NCI-H82 (cell line): ENCODE measurements at places on chromosomes 4 and X.

DNA sequence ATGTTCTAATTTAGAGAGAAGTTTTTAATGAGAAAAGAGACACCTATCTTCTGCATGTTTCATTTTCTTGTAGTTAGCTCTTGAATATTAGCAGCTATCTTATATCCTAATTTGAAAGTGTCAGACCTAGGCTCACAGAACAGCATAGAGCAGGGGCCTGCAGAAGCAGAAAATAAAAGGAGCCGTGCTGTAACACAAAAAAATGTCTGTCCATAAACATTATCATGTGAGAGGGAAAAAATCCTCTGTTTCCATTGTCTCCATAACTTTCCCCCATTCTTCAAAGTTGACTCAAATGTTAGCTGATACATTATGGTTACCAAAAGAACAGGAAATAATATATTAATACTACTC is 329.2 kb upstream of the EPHA5 start:
- no peak for DNase-seq

DNA sequence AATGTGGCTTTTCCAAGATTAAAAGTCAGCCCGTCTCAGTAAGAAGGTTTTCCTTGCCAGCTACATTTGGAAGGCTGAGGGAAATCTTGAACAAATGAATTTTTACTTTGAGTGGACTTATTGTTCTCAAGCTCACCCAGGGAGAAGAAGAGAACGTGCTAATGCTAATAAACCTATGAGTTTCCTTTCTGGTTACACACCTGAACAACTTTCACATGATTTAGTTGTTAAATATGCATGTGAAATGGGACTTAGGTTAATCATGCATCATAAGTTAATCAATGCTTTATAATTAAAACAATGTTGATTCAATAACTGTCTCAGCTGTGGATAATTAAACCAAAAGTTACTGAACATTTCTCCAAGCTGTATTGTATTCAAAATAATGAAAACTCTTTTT is 33.9 kb downstream of the DIPK2B start:
- no peak for DNase-seq

GRCh38 chr4:100738196-100739165 is 220.7 kb upstream of the EMCN start:
- DNase-seq: peak; percentile 2

DNA sequence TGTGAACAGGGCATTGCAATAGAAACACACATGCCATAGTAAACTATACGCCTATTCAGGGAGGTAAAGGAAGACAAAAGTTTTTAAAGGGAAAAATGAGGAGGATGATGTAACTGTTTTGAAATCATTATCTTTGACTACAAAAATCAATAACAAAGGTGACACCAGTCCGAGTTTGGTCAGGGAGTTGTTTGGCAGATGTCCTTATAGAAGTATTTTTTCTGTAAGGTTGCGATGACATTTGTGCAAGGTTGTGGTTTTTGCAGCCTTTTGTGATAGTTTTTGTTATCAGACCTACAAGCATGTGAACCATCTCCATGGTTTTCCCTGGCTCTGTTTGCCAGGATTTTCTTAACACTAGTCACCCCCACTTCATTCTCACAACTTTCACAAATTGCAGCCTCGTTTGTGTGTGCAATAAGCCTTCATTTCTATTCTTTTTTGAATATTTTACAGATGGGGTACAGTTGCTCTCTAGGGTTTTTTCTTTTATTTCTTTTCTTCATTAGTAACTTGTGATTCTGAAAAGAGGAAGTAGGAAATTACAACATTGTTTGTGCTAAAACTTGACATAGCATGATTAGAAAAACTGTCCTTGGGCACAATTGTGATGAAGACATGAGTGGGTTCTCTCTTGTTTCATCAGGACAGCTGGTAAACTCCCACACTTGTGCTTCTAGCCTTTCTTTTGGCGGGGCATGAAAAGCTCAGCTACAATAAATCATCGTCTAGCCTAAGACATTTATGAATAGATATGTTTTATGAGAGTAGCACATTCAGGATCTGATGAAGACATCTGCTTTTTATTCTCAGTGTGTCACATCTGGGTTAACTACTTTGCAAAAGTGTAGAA is 60.2 kb upstream of the PNPLA4 start:
- no peak for DNase-seq

DNA sequence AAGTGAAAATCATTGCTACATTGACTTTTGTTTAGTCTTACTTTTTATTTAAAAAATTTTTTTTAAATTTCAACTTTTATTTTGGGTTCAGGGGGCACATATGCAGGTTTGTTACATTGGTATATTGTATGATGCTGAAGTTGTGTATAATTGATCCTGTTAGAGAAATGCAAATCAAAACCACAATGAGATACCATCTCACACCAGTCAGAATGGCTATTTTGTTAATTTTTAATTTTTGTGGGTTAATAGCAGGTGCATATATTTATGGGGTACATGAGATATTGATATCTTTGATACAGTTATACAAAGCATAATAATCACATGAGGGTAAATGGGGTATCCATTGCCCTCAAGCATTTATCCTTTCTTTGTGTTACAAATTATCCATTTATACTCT is 34.1 kb downstream of the RBMX2 start:
- no peak for DNase-seq

GRCh38 chr4:92270908-92271307 is 32.9 kb upstream of the GRID2 start:
- peak; percentile 17 for DNase-seq

DNA sequence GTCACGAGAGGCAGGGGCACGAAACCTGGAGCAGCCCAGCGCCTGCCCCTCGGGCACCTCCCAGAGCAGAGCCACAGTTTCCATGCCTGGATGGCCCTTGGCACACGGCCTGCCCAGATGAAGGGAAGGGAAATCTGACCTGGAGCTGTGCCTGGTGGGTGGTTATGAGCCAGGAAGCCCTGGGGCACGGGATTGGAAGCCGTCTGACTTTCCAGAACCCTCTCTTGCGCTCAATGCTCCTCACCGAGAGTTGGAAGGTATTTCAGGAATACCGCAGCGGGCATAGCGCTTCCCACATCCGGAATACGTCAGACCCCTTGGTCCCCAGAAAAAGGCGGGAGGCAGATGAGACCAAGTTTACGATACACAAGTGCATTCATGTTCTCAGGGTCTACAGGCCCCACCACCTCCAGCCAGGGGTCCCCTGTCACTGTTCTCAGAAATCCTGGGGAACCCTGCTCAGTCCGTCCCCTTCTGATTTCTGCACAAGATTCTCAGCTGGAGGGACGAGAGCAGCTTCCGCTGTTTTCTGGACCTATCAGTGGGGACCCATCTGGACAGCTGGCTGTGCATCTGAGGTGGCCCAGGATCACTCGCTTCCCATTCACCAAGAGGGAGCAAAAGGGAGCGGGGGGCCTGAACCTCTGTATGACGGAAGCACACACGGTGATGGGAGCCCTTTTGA is 172.9 kb downstream of the AFAP1 start:
- no peak for DNase-seq

- DNase-seq: peak; percentile 48
These were observed 644.1 kb downstream of the MID1IP1 start for GRCh38 chrX:39445336-39445735.

GRCh38 chr4:123953566-123953965 is 557.0 kb downstream of the SPRY1 start:
- DNase-seq: no peak

- peak; percentile 62 for DNase-seq
These were observed 770 bp upstream of the TIGD2 start for GRCh38 chr4:89110541-89110985.

DNA sequence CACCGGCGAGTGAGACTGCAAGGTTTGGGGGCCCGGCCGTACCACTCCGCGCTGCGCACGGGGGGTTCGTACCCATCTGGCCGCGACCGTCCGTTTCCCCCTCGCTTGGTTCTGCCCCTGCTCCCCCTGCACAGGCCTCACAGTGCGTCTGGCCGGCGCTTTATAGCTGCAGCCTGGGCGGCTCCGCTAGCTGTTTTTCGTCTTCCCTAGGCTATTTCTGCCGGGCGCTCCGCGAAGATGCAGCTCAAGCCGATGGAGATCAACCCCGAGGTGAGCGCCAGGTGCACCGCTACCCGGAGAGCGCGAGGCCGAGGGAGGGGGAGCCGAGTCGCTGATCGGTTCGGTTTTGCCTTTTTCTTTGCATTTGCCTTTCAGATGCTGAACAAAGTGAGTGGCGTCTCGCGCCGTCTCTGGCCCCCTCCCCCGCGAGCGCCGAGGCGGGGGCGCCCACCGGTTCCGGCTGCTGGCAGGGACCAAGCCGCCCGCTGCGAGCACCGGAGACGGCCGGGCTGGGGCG is at the start of gene UCHL1:
TSS of gene UCHL1 (plus strand) at position 189 of the 517 bp plus-strand sequence. CDS start at position 238, 49 bp downstream.
- peak; percentile 97 for DNase-seq

DNA sequence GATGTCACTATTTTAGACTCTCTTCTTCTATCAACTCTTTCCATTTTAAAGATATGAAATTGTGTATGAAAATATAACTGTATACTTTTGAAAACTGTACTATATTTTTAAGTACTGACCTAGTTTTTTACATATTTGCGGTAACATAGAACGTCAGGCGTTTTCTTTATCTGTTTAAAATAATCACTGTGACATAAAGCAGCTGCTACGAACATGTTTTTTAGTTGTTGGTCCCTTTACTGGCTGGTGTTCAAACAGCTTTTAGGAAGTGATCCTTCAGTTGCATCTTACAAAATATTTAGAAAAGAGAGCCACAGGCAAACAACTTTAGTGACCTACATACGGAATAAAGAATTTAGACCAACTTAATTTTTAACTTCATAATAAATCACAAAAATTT is 73.1 kb downstream of the METTL14 start:
- no peak for DNase-seq

- peak; percentile 87 for DNase-seq
These were observed 570.7 kb downstream of the BCOR start for GRCh38 chrX:39527025-39527424.

DNA sequence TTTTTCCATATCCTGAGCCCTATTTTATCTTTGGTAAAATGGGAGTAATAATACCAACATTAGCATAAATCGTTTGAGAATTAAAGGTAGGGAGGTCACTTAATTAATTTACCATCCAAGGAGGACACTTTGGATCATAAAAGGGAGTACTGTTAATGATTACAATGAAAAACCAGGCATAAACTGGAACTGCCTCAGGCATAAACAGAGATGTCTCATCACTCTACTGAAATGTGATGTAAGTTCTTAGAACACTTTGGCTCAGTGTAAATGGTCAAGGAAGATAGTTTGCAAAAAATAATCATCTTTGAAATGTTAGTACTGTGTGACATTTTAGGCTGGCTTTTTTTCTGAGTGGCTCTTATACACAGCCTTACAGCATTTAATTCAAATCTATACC is 268.7 kb downstream of the SLC39A8 start:
- no peak for DNase-seq

- DNase-seq: peak; percentile 50
These were observed 285.0 kb upstream of the AADAT start for GRCh38 chr4:170374770-170375169.

DNA sequence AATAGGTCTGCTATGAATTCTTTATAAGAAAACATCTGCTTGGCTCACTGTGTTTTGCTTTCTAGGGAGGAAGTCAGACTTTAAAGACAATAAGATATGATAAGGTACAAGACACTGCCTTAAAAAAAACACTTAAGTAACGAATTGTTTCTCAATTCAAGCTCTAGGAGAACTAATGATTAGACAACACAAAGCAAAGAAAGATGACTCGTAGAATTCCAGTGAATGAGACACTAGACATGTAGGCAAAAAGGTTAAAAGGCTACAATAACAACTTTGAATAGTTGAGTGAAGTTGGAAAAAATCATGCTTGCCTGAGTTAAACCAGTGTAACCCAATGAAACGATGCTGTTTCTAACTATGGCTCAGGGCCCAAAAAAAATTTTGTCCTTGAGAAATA is 344.4 kb upstream of the ACTRT1 start:
- no peak for DNase-seq

GRCh38 chr4:47498899-47499298 is 13.8 kb downstream of the ATP10D start:
- no peak for DNase-seq

GRCh38 chrX:153380691-153381090 is 20.5 kb downstream of the PNMA6E start:
- no peak for DNase-seq

GRCh38 chr4:37101182-37101581 is 143.4 kb upstream of the NWD2 start:
- no peak for DNase-seq

DNA sequence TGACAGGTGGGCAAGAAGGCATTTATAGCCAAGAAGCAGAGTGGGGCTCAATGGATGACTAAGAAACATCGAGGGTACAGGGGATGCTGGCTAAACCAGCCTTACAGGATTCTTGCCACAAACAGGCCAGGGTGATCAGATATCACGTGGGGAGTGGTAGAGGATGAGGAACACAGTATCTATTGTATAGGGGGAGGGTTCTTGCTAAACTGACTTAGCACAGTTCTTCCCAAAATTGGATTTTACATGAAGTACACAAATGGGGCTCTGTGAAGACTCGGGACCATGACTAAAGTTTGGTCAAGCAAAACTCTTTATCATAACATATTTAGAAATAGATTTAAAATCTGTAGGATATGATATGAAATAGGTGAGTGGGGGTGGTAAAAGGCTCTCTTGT is 144.0 kb upstream of the ATOH1 start:
- DNase-seq: no peak
